ENCODE measurements at places on chromosomes 5 and 9.

DNA sequence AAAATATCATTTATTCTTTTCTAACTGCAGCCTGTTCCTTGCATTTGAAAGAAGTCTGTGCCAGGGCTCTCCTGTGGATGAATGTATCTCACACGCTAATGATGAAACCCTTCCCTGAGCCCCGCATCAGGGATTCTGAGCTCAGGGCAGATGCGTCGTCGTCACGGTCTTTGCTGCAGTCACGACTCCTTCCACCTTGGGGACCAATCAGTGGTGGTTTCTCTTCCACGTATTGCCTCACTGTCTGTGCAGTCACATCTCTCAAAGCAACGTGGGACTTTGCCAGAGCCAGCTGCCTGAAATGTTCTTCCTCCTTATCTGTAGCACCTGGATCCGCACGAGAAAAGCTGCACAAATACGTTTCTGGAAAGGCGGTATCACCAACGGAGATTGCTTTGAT is 13.9 kb upstream of the UBE2QL1 start:
- DNase-seq = no peak

DNA sequence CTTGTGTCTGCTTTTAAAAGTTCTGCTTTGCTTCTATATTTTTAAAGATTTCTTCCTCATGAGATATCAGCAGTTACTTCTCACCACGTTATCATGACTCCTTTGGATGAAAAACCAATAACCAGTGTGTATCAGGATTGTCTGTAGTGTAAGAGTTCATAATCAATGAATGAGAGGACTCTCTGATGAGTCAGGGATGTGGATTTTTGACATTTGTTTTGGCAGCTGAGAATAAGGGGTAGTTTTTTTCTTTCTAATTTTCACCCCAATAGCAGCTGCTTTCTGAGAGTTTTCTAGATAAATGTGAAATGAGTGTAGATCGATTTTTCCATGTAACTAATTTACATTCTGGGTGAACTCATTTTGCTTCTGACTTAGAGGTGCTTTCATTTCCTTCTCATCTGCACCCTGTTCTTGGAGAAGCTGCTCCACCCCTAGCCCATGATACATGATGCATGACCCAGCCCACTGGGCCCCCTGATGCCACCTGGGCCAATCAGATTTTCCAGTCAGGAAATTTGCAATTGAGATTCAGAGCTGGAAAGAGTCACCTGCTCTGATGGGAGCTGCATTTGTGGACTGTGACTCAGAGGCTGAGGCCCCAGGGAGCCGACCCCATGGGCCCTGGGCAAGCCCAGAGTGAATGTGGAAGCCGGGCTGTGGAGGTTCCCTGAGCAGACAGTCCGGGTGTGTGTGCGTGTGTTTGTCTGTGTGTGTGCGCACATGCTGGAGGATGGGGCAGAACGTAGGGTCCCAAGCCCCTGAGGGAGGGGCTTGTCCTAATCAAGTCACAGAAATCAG is 159.3 kb downstream of the RGS3 start:
- no peak for DNase-seq

GRCh38 chr9:130689937-130690700 is 3.5 kb upstream of the EXOSC2 start:
- DNase-seq = no peak

GRCh38 chr9:89428901-89429890 is 68.7 kb downstream of the SEMA4D start:
- DNase-seq = no peak

- DNase-seq = no peak
Measured at GRCh38 chr5:158821331-158821730, 278.4 kb downstream of the EBF1 start.

GRCh38 chr9:69198521-69199220 is 24.6 kb downstream of the TJP2 start:
- no peak for DNase-seq

DNA sequence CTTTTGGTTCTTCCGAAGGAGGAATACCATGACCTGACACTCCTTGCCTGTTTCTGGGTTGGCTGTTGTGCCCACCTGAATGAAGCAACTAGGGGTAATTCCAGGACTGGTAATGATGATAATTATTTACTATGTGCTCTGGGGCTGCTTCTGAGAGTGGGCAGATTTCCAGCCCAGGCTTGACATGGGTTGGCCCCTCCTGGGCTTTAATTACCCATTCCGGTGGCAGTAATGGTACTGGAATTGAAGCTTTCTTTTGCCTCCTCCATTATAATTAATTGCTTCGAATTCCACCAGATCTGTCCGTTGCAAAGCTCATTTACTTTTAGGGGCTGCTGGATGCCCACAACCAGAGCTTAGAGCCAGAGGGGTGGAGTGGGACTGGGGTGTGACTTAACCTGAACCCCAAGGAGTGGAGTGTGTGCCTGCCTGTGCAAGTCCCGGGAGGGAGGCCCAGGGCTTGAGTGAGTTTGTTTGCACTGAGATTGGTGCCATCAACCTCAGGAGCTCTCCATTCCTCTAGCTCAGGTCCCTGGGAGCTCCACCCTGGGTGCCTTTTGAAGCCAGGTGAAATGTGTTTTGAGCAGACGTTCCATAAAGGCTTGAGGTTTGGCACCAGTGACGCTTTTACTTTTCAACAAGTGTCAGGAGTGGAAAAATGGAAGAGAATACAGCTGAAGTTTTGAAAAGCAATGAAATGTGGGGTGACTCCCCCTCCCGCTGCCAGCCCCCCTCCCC is 214.6 kb downstream of the PDZD2 start:
- DNase-seq = no peak

DNA sequence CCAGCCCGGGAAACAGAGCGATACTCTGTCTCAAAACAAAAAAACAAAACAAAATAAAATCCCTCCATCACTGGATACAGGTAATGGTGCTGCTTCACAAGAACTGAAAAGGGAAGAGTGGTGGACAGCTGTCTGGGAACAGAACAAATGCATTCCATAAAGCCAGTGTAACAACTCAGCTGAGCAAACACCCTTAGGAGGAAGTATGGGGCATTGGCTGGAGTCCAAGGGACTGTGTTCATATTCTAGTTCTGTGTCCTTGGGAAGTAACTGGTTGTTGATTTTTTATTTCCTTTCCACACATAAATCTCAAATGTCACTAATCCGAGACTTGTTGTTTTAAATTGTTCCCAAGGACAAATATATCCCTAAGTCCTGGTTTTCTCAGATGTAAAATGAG is 38.3 kb downstream of the HTR1A start:
- DNase-seq = no peak

DNA sequence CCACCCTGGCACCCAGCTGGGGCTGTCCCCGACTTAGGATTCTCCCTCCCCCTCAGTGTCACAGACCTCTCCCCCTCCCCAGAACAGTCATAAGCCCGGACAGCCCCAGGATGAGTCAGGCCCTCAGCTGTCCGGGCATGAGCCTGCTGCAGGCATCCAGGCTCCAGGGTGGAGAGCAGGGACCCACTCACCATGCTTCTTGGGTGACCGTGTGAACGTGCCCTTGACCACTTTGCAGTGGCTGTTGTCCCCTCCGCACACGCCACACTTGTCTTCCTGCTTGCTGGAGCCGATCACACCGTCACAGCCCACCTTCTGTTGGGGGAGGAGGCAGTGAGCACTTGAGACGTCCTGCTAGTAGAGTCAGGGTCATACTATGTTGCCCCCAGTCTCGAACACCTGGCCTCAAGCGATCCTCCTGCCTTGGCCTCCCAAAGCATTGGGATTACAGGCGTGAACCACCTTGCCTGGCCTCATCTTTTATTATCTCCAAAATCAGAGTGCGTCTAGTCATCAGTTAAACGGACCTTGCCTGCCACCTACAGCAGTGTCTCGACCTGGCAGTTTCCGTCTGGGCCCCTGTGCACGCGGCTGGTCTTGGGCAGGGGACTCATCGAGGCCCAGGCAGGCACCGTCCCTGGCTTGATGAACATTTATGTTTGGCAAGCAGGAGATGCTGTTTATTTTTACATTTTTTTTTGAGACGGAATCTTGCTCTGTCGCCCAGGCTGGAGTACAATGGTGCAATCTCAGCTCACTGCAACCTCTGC is 72.6 kb downstream of the ZNF354C start:
- no peak for DNase-seq

- no peak for DNase-seq
Measured at GRCh38 chr5:149452665-149453617, 73.8 kb upstream of the IL17B start.

DNA sequence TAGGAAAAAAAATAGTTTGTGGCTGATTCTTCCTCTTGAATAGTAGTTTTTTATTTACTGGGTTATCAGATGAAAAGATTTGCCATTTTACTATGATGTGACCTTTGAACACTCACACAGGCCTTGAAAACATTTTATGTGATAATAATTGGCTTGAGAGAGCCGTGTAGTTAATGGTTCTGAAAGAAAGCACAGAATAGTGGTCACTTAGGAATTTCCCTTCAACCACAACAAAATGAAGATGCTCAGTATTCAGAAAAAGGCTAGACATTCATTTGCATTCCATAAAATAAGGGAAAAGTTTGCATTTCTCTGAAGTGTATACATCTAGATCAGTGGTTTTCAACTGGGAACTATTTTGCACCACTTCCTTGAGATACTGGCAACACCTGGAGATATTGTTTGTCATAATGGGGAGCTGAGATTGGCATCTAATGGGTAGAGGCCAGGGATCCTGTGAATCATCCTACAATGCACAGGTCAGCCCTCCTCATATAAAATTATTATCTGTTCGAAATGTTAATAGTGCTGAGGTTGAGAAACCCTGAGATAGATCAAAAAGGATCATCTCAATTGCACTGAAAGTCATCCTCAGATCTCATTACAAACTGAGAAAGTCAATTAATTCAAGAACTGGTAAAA is 446.4 kb upstream of the CCNG1 start:
- no peak for DNase-seq

- no peak for DNase-seq
Measured at GRCh38 chr9:93155716-93156474, 21.8 kb upstream of the NINJ1 start.

DNA sequence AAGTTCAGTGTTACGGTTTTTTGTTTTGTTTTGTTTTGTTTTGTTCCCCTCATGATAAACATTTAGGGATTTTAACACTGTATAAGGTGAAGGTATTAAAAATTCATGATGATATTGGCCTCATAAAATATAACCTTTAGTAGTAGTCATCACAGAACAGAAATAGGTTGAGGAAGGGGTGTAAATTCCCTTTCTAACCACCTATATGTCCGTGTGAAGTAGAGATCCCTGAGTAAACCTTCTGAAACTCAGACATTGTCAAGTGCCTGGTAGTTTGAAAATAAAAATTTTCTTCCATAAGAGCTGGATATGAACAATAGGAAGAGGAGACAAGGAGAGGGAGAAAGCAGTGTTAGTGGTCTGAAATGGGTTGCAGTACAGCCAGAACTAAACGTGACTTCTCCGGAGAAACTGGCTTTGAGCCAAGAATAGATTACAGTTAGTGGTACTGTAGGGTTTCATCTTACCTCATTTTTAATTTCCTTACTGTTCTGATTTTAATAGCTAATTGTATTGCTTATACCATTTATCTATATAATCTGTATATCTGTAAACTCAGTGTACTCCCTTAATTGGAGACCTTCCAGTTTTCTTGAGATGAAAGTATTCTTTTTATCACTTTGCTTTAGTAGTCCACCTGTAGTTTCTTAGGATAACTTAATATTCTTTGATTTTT is 18.3 kb downstream of the UGCG start:
- DNase-seq = no peak

- no peak for DNase-seq
Measured at GRCh38 chr5:89399548-89399947, 516.6 kb upstream of the MEF2C start.

GRCh38 chr9:90142580-90142979 is 500.0 kb downstream of the DIRAS2 start:
- DNase-seq = no peak

DNA sequence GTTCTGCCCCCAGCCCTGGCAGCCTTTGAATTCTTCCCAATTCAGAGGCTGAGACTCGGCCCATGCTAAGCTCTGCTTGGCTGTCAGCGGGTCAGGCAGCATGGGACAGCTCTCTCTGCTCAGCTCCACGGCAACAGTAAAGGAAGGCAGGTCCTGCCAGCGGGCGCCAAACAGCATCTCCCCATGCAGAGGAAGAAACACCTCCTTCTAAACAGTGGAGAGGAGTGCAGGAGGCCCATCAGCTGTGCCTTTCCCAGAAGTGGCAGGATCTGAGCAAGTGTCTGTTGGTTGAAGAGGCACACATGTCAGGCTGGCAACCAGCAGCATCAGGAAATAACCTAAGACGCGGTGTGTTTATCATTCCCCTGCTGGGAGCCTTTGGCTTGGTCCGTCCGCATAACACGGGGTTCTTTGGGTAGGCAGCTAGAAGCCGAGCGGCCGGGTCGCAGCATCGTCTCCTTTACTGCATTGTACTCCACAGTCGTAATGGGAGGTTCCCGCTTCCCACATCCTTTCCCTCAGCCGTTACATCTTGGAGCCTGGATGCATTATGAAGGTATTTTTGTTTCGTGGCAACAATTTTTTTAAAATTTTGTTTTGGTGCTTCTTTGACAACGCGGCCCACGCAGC is 42.7 kb upstream of the NCS1 start:
- DNase-seq = no peak

GRCh38 chr9:91532325-91532724 is 108.7 kb upstream of the NFIL3 start:
- DNase-seq = no peak

- DNase-seq = no peak
Measured at GRCh38 chr9:129584136-129584535, 36.8 kb downstream of the C9orf50 start.

- no peak for DNase-seq
Measured at GRCh38 chr5:96151891-96152290, 190.2 kb upstream of the ELL2 start.

DNA sequence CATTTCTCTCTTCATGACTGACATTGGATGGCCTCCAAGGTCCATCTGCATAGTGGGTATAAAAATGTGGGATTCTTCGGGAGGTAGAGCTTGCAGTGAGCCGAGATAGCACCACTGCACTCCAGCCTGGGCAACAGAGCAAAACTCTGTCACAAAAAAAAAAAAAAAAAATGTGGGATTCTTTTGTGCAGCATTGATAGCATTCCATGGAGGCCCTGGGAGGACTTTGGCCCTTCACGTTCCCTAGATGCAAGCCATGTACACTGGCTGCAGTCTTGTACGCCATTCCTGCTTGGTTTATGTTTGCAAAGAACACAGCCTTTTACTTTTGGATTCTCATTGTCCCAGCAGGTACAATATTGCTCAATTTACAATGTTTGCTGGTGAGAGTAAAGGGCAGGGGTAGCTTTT is 157.8 kb downstream of the SLCO4C1 start:
- no peak for DNase-seq

DNA sequence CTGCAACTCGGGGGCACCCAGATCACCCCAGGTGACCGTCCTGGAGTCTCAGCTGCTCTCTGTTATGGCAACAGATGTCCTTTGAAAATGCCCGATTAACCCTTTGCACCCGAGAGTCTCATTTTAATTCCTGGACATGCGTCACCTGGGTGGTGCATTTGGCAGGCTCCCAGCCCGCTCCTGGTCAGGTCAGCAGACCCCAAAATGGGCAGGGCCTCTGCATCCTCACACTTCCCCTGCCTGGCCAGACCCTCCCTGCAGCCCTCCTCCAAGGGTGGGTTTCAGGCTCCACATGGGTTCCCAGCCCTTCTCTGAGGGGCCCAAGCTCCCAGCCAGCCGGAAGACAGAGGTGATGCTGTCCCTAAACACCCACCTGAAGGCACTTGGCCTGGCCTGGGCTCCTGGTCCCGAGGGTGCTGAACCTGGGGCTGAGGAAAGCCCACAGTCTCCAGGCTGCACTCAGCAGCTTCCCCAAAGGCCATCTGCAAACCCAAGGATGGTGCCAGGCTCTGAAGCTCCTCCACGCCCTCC is 69.4 kb downstream of the PSMB7 start:
- DNase-seq = no peak

GRCh38 chr9:108386859-108387384 is 468.9 kb downstream of the ACTL7B start:
- DNase-seq = no peak
